ENCODE measurements at places on chromosomes 7 and 10. TPM values are rescaled to one million over a fixed set of nuclear protein-coding genes. Genes with fewer than 3 reads are reported as not detected.

STRIP2 gene
- total RNA-seq, result 0.37 TPM

DNA sequence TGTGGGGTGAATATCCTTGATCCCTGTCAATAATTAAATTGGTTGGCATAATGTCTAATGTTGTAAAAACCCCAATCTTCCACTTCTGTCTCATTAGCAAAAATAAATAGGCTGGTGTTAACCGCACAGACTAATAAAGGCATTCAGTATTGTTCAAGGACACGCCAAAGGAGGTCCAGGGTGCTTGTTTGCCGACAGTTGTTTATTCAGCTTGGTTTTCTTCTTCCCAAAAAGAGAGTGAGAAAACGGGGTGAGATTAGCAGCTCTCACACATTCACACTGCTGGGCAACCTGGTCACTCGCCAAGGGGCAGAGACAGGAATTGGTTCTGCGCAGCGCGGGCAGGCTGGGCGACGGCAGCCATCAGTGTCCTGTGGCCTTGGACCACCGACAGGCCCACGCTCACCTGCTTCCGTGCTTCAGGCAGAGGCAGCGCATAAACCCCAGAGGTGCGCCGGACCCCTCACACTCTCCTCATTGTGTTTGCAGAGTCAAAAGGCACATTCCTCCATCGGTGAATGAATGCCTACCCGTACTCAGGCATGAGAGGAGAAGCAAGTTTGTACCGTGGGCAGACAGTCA lies 26.2 kb upstream of the LMBR1 start:
- no peak for DNase-seq

- DNase-seq, result no peak
Measured at GRCh38 chr7:24912874-24913514, 67.0 kb downstream of the OSBPL3 start.

DNA sequence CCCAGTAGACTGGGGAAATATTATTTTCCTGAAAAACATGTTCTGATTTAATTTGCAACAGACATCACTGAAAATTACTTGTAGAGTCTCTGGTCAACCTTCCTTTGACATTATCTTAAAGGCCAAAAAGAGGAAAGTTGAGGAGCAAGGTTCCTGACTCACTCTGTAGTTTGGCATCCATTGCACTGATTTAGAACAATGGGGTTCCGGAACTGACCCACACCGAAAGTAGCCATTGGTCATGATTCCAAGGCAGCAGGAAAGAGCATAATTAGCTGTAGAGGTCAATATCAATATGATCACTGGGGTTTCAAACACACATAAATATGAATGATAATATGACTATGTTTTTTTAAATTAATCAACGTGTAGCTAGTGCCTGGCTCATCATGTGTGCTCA lies 65.8 kb downstream of the DNMBP start:
- DNase-seq, result no peak

- no peak for DNase-seq
Measured at GRCh38 chr10:4086131-4086898, 301.3 kb upstream of the KLF6 start.

GRCh38 chr10:30422151-30422695 lies 11.8 kb upstream of the MAP3K8 start:
- no peak for DNase-seq

GPRIN2 gene
- not detected for total RNA-seq

DNA sequence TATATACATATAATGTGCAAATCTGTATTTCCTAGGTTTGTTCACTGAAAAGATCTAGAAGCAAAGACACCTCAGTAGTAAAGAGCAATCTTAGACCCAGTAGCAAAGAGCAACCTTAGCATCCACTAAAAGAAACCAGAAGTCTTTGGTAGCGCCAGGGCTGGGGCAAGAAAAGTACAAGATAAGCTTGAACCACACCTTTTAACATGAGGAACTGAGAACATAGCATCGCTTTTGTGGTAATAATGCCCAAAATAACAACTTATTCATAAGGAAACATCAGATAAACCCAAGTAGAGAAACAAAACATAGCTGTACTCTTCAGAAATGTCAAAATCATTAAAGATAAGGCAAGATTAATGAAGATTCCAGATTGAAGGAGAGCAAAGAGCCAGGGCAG lies 173.4 kb downstream of the IMMP2L start:
- no peak for DNase-seq

PLXNA4 gene
- 16.5 TPM for total RNA-seq

OPN4 gene
- total RNA-seq, result not detected

GRCh38 chr7:36473454-36474282 lies 84.0 kb downstream of the ANLN start:
- no peak for DNase-seq

DNA sequence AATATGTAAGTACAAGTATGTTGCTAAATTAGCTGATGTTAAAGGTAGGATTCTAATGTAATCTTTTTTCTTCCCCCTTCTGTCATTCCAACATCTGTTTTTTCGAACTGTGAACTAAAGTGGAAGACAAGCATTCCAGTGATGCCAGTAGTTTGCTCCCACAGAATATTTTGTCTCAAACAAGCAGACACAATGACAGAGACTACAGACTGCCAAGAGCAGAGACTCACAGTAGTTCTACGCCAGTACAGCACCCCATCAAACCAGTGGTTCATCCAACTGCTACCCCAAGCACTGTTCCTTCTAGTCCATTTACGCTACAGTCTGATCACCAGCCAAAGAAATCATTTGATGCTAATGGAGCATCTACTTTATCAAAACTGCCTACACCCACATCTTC lies 62.7 kb downstream of the WAC start:
- no peak for DNase-seq

GLI3 gene
- 105 TPM for total RNA-seq

- DNase-seq, result no peak
Measured at GRCh38 chr10:109969760-109970346, 37.9 kb upstream of the ADD3 start.

DNA sequence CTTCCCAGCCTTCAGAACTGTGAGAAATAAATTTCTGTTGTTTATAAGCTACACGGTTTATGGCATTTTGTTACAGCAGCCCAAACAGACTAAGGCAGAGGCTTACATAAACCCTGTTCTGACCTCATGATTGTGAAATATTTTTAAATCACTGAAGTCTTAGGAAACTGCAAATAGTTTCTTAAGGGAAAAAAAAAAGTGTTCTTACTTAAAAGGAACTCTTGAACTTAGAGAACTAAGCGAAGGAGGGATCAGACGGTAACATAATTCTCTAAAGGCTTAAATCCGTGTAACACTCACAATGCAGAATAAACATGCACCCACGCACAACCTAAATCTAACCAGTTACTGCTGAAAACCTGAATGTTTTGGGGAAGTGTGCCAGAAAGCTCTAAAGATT lies 749.1 kb upstream of the LRRTM3 start:
- DNase-seq, result no peak

DNA sequence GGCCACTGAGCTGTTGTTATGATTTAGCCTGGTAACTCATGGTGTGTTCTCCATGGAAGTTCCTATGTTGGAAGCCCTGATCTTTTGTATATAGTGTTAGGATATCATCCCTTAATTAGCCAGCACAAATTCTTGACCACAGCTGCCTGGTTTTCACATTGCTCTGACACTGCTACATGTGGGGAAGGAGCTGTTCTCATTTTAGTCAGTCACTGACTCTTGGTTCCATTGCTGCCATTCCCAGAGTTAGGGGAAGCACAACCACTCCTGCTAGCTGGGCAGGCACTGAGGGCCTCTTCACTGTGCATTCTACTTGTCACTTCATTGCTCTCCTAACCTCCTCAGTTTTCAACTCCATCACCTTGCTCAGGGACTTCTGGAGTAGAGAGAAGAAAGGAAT lies 98.4 kb upstream of the GJD4 start:
- no peak for DNase-seq

DNA sequence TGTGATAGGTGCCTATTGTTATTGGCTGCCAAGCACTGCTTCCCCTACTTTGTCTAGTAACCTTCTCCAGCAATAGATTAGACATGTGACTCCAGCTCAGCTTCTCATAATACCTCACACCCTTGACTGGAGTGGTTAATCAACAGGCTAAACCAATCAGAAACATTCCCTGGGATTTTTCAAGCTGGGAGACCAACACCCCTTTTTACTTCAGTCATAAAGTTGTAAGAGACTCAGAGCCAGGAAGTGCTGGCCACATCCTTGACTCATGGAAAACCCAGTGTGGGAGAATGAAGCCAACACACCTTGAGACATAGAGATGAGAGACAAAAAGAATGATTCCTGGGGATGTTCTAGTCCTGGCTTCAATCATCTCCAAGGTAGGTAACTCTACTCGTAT lies 62.6 kb upstream of the HECTD2 start:
- no peak for DNase-seq

DAGLB gene
- total RNA-seq, result 16.7 TPM

GRCh38 chr7:78179211-78179610 lies 380.6 kb downstream of the PHTF2 start:
- no peak for DNase-seq

GRCh38 chr10:64350665-64351064 lies 829.5 kb downstream of the REEP3 start:
- DNase-seq, result no peak

DNA sequence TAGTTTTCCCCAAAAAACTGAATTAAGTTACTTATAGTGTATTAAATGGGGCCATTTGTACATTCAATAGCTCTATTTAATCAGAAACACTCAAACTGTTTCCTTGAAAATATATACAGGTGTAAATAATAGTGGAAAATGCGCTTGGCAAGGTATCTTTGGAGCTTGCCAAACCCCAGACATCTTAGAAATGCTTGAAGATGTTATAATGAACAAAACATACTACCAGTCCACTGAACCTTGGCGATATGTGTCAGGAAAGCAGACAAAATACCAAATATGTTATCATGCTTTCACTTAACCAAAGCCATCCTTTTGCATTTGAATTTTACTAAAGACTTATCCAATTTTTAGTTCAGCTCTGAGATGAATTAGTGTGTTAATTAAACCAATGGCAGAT lies 352.7 kb upstream of the SEMA3A start:
- no peak for DNase-seq

DNA sequence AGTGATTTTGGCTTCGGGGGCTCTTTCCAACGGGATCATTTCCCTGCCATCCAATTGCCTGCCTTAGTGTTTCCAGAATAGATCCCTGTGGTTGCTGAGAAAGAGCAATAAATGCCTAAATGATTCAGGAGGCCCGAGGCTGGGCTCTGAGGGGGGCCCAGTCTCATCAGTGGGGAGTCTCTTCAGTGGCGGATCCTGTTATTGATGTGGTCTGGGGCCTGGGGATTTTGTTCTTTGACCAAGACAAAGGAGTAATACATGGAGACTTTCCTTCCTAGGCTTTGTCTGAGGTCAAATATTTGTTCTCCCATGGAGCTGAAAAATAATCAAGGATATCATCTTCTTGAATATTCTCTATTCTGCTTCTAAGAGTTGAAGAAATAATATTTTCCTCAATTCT lies 40.8 kb downstream of the TAS2R41 start:
- no peak for DNase-seq

RBM20 gene
- total RNA-seq, result 0.88 TPM

KIN gene
- total RNA-seq, result 12.5 TPM

DNA sequence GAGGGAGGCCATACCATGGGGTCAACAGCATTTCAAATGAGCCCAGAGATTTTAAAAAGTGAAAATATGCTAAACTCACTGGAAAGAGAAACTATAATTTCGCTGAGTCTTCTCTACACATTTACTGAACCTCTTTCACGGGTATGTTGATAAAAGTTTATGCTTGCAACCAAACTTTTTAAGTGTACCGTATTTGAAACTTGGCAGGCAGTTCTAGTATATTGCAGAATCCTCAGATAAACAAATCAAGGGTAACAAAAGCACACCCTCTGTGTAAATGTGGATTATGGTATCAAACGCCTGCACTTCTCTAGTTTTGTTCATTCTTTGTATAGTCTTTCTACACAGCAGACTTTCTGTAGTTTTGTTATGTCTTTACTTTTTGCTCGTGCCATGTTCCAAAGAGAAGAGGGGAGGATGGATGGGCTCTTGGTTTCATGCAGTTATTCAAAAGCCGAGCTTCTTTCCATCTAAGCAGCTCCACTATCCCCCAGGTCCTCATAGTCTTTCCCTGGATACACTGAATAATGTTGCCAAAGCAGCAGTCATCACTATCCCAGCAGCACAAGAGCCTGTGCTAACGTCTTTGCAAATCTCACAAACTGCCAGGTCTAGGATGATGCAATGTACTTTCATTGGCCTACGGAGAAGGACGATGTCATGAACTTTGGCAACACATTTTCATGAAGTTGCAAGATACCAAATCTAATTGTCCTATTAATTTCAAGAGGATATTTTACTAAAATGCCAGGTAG lies 131.2 kb downstream of the MPP7 start:
- DNase-seq, result no peak

CYTH3 gene
- 47.4 TPM for total RNA-seq

DNA sequence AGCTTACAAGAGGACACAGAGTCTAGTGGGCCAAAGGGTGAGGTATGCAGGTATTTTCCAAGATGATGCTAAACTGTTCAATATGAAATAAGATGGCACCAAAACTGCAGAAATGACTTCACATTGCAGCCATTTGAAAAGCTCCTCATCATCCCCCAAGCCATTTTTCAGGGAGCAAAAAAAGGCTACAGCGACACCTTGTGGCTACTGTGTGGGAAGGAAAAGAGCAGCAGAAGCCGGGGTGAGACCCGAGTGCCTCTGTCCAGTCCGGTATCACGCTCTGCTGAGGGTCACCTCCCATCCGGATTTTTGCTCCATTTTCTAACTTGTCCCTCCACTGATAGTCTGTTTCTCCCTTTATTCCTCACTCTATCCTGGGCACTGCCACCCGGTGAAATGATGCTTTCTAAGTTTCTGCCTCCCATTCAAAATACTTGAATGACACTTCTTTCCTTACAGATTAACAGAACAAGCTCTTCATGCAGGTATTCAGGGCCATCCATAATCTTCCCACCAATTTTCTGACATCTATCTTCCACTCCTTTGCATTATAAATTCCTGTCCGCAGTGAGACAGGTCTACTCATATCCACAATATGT lies 220.2 kb downstream of the DGKI start:
- no peak for DNase-seq

CAMK1D gene
- total RNA-seq, result 48.4 TPM

C10orf143 gene
- 2.4 TPM for total RNA-seq

LRRC17 gene
- total RNA-seq, result 0.29 TPM

- no peak for DNase-seq
Measured at GRCh38 chr7:47941136-47941844, 7.0 kb downstream of the PKD1L1 start.

- no peak for DNase-seq
Measured at GRCh38 chr10:26064106-26064505, 130.1 kb downstream of the MYO3A start.

- no peak for DNase-seq
Measured at GRCh38 chr7:69643265-69643664, 45.0 kb downstream of the AUTS2 start.

GRCh38 chr10:24381235-24382010 lies 172.5 kb downstream of the KIAA1217 start:
- DNase-seq, result no peak

DNA sequence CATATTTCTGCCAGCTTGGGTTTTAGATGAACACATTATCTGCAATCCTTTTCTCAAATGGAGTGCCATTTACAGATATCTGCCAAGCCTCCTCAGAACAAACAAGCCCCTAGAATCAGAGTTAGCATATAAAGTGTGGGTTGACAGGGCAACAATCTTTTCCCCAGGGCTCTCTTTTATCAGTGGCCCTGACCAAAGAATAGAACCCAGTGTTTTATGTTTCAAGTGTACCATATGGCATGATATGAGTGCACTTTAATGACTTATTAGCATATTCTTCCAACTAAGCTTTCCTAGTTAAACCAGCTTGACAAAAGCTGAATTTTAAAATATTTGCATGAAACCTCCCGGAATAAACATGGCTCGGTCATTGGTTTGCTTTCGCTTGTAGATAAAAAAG lies 57.3 kb downstream of the EVX1 start:
- DNase-seq, result no peak

GRCh38 chr10:57884407-57884806 lies 383.3 kb downstream of the IPMK start:
- no peak for DNase-seq

FBXO24 gene
- not detected for total RNA-seq

COBL gene
- total RNA-seq, result 1.4 TPM

All from uterus (tissue), 4 donors.